Activated CD4-positive, alpha-beta T cell treated with anti-CD3 and anti-CD28 coated beads, Interleukin-2, amount 50 U/mL, for 16 hours (primary cell): ENCODE measurements at places on chromosomes 6 and 20.
A peak's percentile ranks its signal among the peaks of the same experiment; 100 is the strongest.

DNA sequence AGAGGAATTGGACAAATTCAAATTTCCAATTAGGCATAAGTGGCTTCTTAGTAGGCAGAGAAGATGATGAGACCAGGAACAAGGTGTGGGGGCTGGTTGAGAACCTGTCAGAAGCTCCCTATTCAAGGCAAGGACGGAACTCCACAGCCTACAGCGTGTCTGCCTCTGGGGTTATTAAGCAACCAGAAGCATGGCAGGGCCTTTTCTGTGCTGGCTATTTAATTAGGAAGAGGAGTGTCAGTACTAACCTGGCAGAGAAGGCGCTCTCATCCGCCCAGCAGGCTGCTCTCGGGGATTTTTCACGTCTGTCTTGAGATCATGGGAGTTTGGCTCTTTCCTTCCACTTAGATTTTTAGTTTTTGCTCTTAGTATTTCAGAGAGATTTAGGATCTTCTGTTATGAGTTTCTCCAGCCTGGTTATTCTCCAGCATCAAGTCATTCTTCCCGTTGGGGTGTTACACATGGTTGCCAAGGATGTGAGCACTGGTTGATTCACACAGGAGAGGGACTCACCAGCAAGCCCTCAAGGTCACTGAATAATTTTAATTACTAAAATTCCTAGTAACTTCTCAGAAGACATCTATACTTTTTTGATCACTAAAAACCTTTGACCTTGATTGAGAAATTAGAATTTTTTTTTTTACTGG, 23.9 kb downstream of the ADTRP start:
- DNase-seq = no peak

GRCh38 chr6:161596807-161597520, 323.1 kb upstream of the AGPAT4 start:
- no peak for DNase-seq

DNA sequence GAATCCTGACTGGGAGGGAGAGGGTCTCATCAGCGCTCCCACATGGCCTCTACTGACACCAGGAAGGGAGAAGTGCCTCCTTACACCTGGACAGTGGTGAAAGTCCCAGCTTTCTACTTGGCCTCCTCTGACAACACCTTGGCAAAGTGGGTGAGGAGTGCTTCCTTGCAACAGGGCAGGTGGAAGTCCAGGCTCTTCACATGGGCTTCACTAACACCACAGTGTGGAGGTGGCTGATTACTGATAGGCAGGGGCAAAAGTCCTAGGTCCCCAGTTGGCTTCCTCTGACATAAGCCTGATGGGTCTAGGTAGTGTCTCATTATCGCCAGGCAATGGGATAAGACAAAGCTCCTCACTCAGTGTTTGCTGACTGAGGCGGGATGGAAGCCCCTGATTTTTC, 9.5 kb upstream of the HLA-DRA start:
- no peak for DNase-seq

- DNase-seq = peak; percentile 83
These were observed 605 bp upstream of the PPP1R16B start for GRCh38 chr20:38804682-38805501.

GRCh38 chr6:143247586-143247985, 186.9 kb downstream of the AIG1 start:
- DNase-seq = no peak

DNA sequence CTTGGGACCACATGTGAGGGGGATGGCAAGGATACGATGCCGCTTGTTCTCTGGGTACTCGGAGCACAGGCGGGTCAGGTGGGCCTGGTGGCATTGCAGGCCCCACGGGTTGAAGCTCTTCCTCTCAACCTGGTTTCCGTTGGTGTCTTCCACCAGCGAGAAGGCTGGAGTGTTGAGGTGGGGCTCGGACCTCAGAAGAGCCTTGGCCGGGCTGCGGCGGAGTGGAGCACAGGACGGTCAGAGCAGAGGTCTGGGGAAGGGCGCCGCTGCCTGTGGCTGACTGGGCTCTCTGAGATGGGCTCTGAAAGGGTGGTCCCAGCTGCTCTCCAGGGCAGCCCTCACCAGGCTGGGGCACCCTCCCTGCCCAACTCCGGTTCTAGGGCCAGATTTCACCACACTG, 15.2 kb upstream of the UQCC2 start:
- DNase-seq = no peak

DNA sequence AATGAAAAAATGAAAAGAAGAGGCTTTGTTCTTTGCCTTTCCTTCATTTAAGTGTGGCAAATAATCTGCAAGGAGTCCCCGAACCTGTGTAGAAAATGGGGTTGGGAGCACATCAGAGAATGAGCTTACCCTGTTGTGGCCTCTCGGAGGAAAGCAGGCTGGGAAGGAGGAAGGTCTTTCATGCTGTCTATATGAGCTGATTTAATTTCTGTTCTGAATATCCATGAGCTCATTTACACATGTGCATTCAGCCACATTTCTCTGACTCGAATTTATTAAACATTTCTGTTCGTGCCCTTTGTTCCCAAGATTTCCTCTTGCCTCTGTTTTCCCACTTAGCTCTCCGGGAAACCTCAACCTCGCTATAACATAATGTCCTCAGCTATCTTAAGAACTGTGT, 584.4 kb upstream of the CDH4 start:
- no peak for DNase-seq

DNA sequence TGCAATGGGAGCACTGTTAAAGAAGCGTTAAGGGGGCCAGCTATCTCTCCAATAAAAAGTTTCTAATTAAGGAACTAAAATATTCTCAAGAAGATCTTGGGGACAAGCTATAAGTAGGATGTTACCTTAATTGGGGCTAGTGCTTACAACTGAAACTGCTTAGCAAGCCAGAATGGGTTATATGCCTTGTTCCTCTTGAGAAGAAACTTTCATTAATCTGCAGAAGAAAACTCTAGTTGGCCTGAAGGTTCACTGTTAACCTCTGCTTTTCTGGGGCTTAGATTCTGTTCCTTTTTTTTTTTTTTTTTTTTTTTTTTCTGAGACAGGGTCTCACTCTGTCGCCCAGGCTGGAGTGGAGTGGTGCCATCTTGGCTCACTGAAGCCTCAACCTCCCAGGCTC, 82.2 kb downstream of the BACH2 start:
- no peak for DNase-seq

GRCh38 chr6:116409756-116410155, 39.0 kb downstream of the DSE start:
- no peak for DNase-seq

- DNase-seq = no peak
These were observed 40.8 kb downstream of the CHMP4B start for GRCh38 chr20:33851842-33852466.

- DNase-seq = no peak
These were observed 50.3 kb upstream of the TXNDC5 start for GRCh38 chr6:7960848-7961247.

- DNase-seq = no peak
These were observed 168.9 kb downstream of the ATXN1 start for GRCh38 chr6:16592223-16592911.

DNA sequence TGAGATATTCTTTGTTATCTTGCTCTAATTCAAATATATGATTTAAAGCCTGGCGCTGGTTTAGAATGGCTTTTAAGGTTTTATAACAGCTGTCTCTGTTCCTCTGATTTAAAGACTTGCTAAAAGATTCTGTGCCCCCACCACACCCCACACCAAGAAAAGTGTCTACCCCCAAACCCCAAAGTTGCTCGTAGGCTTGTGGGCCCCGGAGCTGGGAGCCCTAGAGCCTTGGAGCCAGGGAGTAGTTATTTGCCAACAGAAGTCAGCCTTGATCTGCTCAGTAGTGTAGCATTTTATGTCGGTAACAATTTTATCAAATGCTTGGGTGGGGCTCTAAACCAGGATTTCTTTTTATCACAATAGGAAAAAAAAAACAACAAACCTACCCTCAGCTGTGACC, 105.2 kb upstream of the TRAF3IP2 start:
- DNase-seq = no peak

DNA sequence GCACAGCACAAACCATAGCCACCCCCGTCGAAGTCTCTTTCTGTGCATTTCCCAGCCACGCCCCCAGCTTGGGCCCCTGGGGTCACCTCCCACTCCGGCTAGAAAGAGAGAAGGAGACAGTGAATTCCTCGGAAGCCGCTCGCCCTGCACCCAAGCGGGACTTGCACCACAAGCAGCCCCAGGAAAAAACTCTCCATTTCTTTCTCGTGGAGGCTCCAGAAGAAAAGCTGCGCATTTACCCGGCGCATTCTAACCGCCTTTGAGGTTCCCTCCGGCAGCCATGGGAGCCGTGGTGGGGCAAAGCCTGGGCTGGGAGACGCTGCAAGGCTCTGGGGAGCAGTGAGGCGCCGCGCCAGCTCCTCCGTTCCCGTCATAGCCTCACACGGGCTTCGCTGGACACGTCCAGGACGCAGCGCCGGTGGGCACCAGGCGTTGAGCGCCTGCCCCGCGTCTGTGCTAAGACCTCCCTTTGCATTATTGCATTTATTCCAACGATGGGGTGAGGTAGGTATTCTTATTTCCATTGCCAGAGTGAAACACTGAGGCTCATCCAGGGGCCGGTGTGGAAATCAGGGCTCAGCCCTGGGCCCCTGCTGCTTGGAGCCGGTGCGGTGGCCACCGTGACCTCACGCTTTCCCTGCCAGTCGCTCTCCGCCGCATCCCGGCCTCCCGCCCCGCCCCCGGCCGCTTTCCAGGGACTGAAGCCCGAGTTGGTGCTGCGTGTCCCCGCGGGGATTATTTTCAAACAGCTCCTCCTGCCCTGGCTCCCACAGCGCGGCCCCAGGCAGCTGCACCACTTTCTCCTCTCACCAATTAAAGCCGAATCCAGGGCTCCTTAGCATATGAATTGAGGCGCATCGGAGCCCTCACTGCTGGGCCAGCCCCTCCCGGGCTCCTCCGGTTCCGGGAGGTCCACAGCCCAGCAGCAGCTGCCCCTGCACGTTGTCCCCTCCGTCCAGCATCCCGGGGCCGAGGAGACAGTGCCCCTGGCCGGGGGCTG, 148.3 kb upstream of the AFDN start:
- no peak for DNase-seq

DNA sequence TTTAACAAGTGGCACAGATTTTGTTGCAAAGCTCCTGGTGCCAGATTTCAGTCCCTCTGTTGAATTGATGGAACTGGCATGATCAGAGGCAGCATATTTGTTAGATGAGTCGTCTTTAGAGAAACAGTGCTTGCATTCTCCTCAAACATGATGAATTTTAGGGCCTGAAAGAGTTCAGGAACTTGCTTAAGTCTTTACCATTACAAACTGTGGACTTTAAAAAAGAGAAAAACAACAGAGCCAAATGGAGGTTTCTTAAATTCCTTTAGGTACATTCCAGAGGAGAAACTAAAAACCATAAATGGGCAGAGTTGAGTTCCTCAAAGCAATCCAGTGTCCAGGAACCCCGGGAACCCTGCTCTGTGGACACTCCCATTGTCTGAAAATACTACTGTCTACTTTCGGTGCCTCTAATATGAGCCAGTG, 2.5 kb downstream of the GTF2H5 start:
- DNase-seq = no peak

DNA sequence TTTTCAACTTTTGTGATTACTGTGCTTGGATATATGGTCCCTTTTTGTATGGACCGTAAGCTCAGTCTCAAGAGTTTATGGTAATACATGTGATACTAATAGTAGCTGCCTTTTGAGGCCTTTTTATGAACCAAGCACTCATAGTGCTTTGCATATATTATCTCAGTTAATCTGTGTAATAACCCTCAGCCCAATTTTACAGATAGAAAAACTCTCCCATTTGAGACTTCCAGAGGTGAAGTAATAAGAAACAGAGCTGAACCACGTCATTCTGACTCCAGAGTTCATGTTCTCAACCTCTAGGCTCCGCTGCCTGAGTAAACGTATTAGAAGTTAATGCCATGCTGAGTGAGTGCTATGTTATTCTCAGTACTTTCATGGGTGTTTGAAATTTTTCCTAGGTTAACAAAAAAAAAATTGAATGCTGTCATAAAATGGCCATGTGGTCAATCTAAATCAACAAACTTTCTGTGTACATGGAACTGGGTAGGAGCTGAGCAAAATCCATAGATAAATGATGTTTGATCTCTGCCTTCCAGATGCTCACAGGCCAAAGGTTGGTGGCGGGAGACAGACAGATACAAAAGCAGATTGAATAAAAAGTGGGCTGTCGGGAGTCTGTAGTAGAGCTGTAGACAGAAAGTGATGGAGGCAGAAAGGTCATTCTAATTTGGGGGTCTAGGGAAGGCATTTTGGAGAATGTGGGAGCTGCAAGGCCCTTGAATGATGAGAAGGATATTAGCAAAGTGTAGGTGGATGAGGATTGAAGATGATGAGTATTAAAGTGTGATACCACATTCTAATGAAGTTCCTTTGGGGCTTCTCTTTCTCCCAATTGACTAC, 22.6 kb upstream of the ELOVL2 start:
- DNase-seq = no peak

DNA sequence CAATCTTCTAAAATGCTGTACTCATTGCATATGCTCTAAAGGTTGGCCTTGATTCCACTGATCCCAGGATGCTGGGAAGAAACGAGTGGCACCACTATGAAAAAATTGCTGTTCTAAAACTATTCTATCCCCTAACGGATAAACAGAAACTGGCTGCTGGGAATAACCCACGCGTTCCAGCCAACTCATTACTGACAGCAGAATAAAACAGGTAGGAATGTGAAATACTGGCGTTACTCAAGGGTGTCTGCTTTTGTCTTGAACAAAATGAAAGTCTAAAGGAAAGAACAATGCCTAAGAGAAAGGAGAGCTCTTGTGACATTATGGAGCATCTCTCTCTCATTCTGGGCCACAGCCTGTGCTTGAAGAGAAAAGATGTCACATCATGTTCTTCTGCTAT, 26.1 kb downstream of the GPR63 start:
- DNase-seq = no peak

DNA sequence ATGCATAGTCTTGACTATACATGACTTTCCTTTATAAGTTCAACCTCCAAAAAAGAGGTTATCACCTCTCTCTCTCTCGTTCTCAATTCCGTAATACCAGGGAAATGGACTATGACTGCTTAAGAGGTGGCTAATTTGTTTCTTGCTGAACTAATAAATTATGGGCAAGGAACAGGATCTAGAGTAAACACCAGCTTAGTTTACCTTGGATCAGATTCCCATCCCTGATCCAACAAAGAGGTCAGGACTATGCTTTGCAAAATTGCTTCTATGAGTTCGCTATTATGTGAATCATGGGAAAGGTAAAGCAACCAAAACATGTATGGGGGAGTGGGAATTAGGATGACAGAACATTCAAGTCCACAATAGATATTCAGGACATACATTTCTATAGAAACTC, 630.7 kb downstream of the HACE1 start:
- DNase-seq = no peak

DNA sequence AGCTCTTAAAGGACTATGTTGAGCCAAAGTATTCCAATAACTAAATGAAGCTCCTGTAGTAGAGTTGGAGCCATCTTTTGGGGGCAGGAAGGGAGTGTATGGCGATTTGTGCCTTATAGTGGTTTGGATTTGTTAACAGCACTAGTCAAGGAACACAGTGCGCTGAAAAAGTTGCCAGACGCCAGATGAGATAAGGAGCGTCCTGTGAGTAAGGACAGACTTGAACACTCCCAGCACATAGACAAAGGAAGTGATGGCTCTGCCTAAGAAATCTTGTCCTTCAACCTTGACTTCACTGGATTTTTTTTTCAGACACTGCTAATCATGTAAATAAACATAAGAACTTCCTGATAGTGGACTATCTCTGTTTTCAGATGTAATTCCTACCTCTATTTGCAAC, 136.9 kb downstream of the TRMT11 start:
- no peak for DNase-seq
